Temporal lobe (tissue), 4 donors: ENCODE measurements at places on chromosomes 12 and 14. TPM values are rescaled to one million over a fixed set of nuclear protein-coding genes. Genes with fewer than 3 reads are reported as not detected.

ZFYVE26 gene
- total RNA-seq: 21.4 TPM

PTGDR gene
- total RNA-seq: 0.49 TPM

TGM1 gene
- 0.49 TPM for total RNA-seq

GPR137C gene
- total RNA-seq: 32.7 TPM

B3GNT4 gene
- total RNA-seq: 4.7 TPM

KRT6A gene
- total RNA-seq: not detected

MRPL51 gene
- total RNA-seq: 39.8 TPM

KRT7 gene
- not detected for total RNA-seq

AREL1 gene
- 36.1 TPM for total RNA-seq

COQ5 gene
- total RNA-seq: 27.5 TPM

MYF6 gene
- total RNA-seq: 0.74 TPM

CDKL1 gene
- total RNA-seq: 15.7 TPM

RAB15 gene
- 21.9 TPM for total RNA-seq

RIPK3 gene
- total RNA-seq: 0.25 TPM

PLCZ1 gene
- 0.25 TPM for total RNA-seq

TAC3 gene
- 4.7 TPM for total RNA-seq

CCDC177 gene
- 4.2 TPM for total RNA-seq

KLRD1 gene
- 0.25 TPM for total RNA-seq

SLC25A47 gene
- not detected for total RNA-seq

NANOG gene
- not detected for total RNA-seq

MANSC1 gene
- 2.5 TPM for total RNA-seq
